ENCODE measurements at places on chromosomes 5 and 9. TPM values are rescaled to one million over a fixed set of nuclear protein-coding genes. Genes with fewer than 3 reads are reported as not detected.

The FGD3 gene
- polyA plus RNA-seq, result 4.9 TPM

The TNC gene
- polyA plus RNA-seq, result 1.8 TPM

The FIBCD1 gene
- not detected for polyA plus RNA-seq

The FBLL1 gene
- polyA plus RNA-seq, result 0.45 TPM

DNA sequence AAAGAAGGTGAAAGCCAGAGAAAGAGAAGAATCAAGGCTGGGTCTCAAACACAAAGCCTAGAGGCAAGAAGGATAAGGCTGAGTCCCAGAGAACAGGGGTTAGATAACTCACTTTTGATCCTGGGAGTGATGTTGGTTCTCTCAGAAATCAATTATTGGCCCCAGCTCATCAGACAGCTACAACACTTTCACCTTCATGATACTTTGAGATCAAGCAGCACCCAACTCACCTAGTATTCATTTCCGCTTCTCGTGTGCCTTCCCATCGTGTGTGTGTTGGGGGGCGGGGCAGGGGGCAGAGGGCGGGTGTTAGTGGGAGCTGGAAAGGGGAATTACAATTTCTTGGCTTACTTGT, 92.2 kb upstream of the RAD23B start:
- no peaks in the 10 kb centered on the region for H3K36me3 ChIP-seq
- no peak for DNase-seq
- H3K4me3 ChIP-seq, result no peak overlapping the region
- no peak overlapping the region for H3K27ac ChIP-seq
- peaks cover 2% of the 10 kb centered on the region for H3K4me1 ChIP-seq

GRCh38 chr5:136066661-136067271, 38.0 kb downstream of the TGFBI start:
- no peaks in the 10 kb centered on the region for H3K27me3 ChIP-seq
- no peaks in the 10 kb centered on the region for H3K4me1 ChIP-seq
- no peak overlapping the region for H3K27ac ChIP-seq
- no peak for DNase-seq
- H3K36me3 ChIP-seq, result no peaks in the 10 kb centered on the region

DNA sequence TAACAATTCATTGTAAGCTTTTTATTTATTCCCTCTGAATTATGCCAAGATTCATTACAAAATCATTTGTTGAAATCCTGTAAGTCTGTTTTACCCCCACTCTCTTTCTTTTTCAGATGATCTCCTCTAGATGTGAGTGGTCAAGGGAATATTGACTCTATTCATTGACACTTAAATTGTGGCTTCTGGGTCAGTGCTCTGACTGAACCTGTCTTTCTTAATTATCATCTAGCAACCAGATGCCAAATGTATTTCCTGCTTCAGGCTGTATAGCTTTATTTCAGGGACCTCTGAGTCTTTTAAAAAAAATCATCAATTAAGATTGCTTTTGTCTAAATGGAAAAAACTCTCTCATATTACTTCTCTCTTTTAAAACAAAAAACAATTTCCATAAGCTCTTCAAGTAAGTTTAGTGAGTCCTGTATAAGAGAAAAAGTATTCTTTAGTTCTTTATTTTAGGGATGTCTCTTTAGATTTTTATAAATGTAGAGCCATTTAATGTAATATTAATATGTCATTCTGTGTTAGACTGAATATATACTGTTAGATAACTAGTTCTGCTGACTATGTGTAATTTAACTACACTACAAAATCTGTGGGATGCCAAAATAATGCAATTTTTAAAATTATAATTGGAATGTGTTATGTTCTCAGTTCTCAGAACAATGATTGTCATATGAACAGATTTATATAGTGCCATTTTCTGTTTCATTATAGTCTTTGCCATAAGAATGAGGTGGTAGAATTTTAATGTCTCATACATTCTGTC, 645.8 kb upstream of the EDIL3 start:
- no peak for DNase-seq
- H3K27me3 ChIP-seq, result no peaks in the 10 kb centered on the region
- H3K4me3 ChIP-seq, result no peak overlapping the region
- H3K4me1 ChIP-seq, result no peaks in the 10 kb centered on the region
- no peak overlapping the region for H3K27ac ChIP-seq
- H3K36me3 ChIP-seq, result no peaks in the 10 kb centered on the region

GRCh38 chr9:26551971-26552370, 340.6 kb downstream of the CAAP1 start:
- DNase-seq, result no peak
- no peaks in the 10 kb centered on the region for H3K27me3 ChIP-seq
- no peak overlapping the region for H3K27ac ChIP-seq
- no peaks in the 10 kb centered on the region for H3K4me1 ChIP-seq

GRCh38 chr5:153619771-153620170, 129.3 kb downstream of the GRIA1 start:
- no peaks in the 10 kb centered on the region for H3K36me3 ChIP-seq
- DNase-seq, result no peak
- H3K27me3 ChIP-seq, result no peaks in the 10 kb centered on the region
- H3K4me1 ChIP-seq, result no peaks in the 10 kb centered on the region
- no peak overlapping the region for H3K4me3 ChIP-seq

GRCh38 chr5:95620030-95620869, at the start of gene GPR150:
Gene GPR150, plus strand, starts transcription at chr5:95620087. Its CDS starts 189 bp downstream, at chr5:95620276.
- peaks cover 19% of the 10 kb centered on the region for H3K27me3 ChIP-seq
- no peak within 1 kb of the TSS for H3K27ac ChIP-seq
- DNase-seq, result peak; percentile 86
- no peaks in the 10 kb centered on the region for H3K36me3 ChIP-seq
- H3K4me1 ChIP-seq, result peaks cover 11% of the 10 kb centered on the region
- peak within 1 kb of the TSS; percentile 53 for H3K4me3 ChIP-seq

- H3K27ac ChIP-seq, result no peak overlapping the region
- H3K36me3 ChIP-seq, result no peaks in the 10 kb centered on the region
These were observed 54.8 kb downstream of the FAM114A2 start for GRCh38 chr5:153983885-153984284.

DNA sequence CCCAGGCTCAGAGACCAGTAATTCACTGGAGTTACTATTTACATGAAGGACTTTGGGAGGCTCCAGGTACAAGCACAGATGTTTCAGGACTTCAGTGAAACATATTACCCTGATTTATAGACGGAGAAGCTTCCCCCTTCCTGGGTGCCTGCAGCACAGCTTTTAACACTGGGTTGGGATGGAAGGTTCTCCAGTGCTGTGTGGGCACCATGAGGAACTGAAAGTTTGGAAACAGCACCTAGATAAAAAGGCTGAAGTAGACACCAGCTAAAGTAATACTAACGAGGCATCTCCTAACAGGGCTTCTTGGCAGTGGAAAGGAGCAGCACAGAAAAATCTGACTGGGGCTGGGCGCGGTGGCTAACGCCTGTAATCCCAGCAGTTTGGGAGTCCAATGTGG, 70.7 kb downstream of the GCNT1 start:
- no peaks in the 10 kb centered on the region for H3K36me3 ChIP-seq
- peaks cover 2% of the 10 kb centered on the region for H3K4me1 ChIP-seq
- H3K27me3 ChIP-seq, result no peaks in the 10 kb centered on the region
- no peak for DNase-seq

- DNase-seq, result no peak
- H3K4me3 ChIP-seq, result no peak overlapping the region
- no peaks in the 10 kb centered on the region for H3K27me3 ChIP-seq
These were observed 2068.7 kb downstream of the MAT2B start for GRCh38 chr5:165574100-165574499.

DNA sequence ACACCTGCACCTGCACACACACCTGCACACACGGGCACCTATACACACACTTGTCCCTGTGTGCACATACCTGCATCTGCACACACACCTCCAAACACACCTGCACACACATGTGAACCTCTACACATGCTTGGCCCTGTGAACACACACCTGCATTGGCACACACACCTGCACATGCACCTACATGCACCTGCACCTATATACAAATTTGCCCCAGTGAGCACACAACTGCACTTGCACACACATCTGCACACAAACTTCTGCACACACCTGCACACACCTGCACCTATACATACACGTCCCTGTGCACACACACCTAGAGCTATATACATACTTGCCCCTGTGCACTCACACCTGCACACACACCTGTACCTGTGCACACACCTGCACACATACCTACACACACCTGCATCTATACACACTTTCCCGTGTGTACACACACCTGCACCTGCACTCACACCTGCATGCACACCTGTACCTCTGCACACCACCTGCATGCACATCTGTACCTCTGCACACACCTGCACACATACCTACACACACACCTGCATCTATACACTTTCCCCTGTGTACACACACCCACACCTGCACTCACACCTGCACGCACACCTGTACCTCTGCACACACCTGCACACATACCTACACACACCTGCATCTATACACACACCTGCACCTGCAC, 21.5 kb upstream of the LPCAT1 start:
- no peak for DNase-seq
- no peaks in the 10 kb centered on the region for H3K4me1 ChIP-seq
- H3K27me3 ChIP-seq, result peaks cover 5% of the 10 kb centered on the region

- H3K4me3 ChIP-seq, result no peak overlapping the region
- no peaks in the 10 kb centered on the region for H3K36me3 ChIP-seq
- no peaks in the 10 kb centered on the region for H3K4me1 ChIP-seq
- H3K27me3 ChIP-seq, result no peaks in the 10 kb centered on the region
These were observed 193.3 kb upstream of the SNX2 start for GRCh38 chr5:122581629-122582028.

- H3K27ac ChIP-seq, result no peak overlapping the region
- no peak overlapping the region for H3K4me3 ChIP-seq
- H3K36me3 ChIP-seq, result no peaks in the 10 kb centered on the region
- no peaks in the 10 kb centered on the region for H3K27me3 ChIP-seq
- no peaks in the 10 kb centered on the region for H3K4me1 ChIP-seq
- no peak for DNase-seq
These were observed 89.6 kb downstream of the RIC1 start for GRCh38 chr9:5718296-5719032.

- no peaks in the 10 kb centered on the region for H3K36me3 ChIP-seq
- H3K27ac ChIP-seq, result no peak overlapping the region
- H3K4me1 ChIP-seq, result no peaks in the 10 kb centered on the region
- no peak overlapping the region for H3K4me3 ChIP-seq
- H3K27me3 ChIP-seq, result no peaks in the 10 kb centered on the region
- no peak for DNase-seq
These were observed 320.3 kb downstream of the ARHGEF28 start for GRCh38 chr5:73946278-73946677.

GRCh38 chr9:113515862-113516261, 52.3 kb downstream of the RGS3 start:
- no peak overlapping the region for H3K4me3 ChIP-seq
- no peak for DNase-seq
- no peaks in the 10 kb centered on the region for H3K27me3 ChIP-seq
- H3K27ac ChIP-seq, result no peak overlapping the region
- peaks cover 2% of the 10 kb centered on the region for H3K36me3 ChIP-seq
- H3K4me1 ChIP-seq, result peaks cover 54% of the 10 kb centered on the region

DNA sequence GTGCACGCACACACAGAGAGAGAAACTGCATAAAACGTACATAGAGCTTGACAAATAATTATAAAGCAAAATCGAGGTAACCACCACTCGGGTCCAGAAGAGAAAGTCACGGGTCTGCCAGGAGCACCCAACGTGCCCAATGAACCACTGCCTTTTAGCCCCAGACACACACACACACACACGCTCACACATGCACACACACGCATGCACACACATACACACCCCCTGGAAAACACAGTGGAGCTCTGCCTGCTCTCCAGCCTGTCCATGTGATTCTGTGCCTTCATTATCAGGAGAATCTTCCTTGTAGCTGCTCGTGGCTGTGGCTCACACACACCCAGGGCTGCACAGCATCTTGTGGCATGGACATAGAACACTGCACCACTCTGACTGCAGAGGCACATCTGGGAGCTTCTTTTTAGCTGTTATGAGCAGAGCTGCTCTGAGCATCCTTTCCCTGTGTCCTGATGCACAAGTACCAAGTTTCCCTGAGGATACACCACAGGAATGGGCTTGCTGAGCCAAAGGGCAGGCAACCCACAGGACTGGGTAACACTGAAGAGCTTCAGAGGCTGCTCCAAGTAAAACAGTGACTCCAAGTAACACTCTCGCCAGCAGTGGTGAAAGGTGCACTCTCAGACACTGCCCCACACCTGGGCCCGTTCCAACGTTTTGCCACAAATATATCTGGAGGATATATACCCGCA, 58.9 kb downstream of the CAMSAP1 start:
- no peak for DNase-seq
- H3K4me1 ChIP-seq, result no peaks in the 10 kb centered on the region
- H3K4me3 ChIP-seq, result no peak overlapping the region
- H3K27me3 ChIP-seq, result no peaks in the 10 kb centered on the region
- H3K27ac ChIP-seq, result no peak overlapping the region

DNA sequence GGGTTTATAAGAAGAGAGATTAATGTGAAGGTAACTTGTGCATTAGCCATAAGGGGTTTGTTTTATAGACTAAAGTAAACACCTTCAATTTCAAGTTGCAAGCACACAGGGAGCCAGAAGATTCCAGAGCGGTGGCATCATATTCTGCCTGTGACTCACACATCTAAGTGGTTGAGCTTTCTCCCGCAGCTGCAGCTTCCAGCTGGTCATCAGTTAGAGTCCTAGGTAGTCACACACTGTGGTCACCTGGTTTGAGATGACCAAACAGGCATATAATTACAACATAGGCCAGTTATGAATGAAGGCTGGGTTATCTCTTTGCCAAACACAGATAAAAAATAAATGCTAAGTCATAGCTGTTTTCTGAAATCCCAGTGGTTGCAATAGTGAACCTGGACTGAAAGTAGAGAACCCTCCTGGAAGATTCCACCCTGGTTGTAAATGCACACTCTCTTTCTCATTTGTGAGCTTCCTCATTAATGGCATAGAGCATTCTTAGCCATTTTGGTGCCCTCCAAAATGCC, 171.3 kb downstream of the GDNF start:
- no peaks in the 10 kb centered on the region for H3K36me3 ChIP-seq
- H3K27me3 ChIP-seq, result no peaks in the 10 kb centered on the region
- H3K4me3 ChIP-seq, result no peak overlapping the region
- H3K4me1 ChIP-seq, result no peaks in the 10 kb centered on the region
- DNase-seq, result peak; percentile 22

- no peak overlapping the region for H3K4me3 ChIP-seq
- no peak for DNase-seq
These were observed 36.0 kb downstream of the ROR2 start for GRCh38 chr9:91913986-91914385.

DNA sequence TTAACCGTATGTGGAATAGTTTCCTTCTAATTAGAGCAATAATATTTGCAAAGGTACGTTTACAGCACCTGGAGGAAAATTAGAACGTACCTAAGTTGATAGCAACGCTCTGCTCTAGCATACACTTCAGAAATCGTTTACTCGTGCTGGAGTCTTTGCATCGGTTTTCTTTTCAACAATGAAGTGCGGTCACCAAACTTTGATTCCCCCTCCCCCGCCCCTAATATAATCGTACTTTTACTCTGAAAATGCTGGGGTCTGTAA, 506 bp downstream of the ADAMTS19 start:
- H3K4me1 ChIP-seq, result no peaks in the 10 kb centered on the region
- no peak for DNase-seq
- H3K27ac ChIP-seq, result no peak overlapping the region

GRCh38 chr9:96782235-96782634, 4.3 kb upstream of the ZNF510 start:
- no peak for DNase-seq
- H3K27me3 ChIP-seq, result no peaks in the 10 kb centered on the region
- H3K36me3 ChIP-seq, result no peaks in the 10 kb centered on the region
- H3K4me1 ChIP-seq, result peaks cover under 1% of the 10 kb centered on the region
